Stimulated activated CD8-positive, alpha-beta memory T cell treated with anti-CD3 and anti-CD28 coated beads, Interleukin-7, amount 100 ng/mL, for 1 hour (primary cell): ENCODE measurements at places on chromosomes 12 and 14.
A peak's percentile ranks its signal among the peaks of the same experiment; 100 is the strongest.

GRCh38 chr14:31692376-31692781, 131.2 kb downstream of the NUBPL start:
- DNase-seq, result no peak

- no peak for DNase-seq
Observed at GRCh38 chr12:124919521-124920352, 5.3 kb upstream of the UBC start.

- no peak for DNase-seq
Observed at GRCh38 chr14:76235628-76236027, 83.9 kb downstream of the GPATCH2L start.

DNA sequence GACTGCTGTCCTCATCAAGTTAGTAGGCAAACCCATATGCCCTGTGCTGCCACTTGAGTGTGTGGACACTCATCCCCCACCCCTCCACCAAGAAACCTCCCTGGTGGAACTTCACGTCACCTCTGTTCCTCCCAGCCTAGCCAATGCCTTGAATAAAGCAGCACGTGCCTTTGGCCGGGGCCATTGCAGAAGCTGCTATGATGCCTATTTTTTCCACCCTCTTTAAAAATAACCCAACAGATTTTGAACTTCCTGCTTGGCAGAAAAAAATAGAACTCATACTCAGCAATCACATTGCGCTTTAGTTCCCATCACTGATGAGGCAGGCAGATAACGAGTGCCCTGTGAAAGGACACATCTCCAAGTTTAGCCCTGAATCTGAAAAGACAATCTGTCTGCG, 23.1 kb upstream of the PWP1 start:
- DNase-seq, result no peak

- peak; percentile 29 for DNase-seq
Observed at GRCh38 chr12:46269429-46270241, 792 bp upstream of the SLC38A1 start.

DNA sequence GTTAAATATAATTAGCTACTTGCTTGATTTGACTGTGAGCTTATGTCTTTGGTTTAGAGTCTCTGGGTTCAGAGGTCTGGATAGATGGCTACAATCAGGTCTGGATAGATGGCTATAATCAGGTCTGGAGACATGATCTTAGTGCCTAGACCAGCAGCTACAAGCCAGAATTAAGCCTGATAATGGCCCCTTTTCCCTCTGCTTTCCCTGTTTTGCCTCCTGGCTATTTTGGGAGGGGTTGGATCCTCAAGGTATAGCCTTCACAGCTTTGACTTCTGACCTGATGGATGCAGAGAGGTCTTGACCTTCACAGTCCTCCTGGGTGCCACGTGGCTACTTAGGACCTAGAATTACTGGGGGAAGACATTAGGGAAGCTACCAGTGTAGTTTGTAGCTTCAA, 877.7 kb downstream of the GALC start:
- DNase-seq, result no peak

GRCh38 chr12:1318327-1319031, 275.9 kb downstream of the FBXL14 start:
- DNase-seq, result no peak
